ENCODE measurements at places on chromosomes 4 and X.

GRCh38 chr4:16897991-16898827, at the start of gene LDB2:
Gene LDB2, minus strand, starts transcription at chr4:16898645.
- peak; percentile 81 for DNase-seq

DNA sequence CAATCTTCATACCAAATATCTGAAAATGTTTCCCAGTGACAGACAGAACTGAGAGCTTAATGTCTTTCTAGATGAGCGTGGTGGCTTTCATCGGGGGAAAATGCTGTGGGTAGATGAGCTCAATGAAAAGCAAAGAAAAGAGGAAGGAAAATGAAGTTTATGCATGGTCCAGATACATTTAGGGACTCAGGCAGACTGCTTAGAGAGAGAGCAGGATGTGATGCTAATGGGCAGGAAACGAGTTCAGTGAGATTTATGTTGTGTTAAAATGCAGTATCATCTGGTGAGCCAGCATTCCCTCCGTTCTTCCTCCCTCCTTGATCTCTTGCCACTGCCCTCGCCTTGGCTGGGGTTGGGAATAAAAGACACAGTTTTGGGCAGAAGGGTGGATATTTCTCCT, 229.2 kb downstream of the GBA3 start:
- no peak for DNase-seq

DNA sequence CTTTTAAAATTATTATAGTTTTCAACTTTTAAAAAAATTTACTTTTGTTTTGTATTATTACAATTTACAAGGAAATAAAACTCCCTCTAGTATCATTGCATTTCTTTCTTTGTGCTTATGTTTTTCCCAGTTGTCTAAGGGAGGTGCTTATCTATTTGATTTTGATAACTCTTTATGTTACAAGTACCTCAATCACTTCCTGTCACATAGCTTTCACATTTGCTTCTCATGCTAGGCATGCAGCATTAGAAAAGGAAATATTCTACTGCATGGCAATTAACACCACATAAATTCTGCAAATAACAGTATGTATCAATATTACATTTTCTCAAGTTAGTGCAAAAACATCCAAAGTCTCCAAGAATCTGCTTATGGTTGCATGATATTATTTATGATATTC, 180.3 kb upstream of the HS3ST1 start:
- DNase-seq, result no peak

GRCh38 chr4:27789773-27790172, 929.1 kb downstream of the STIM2 start:
- DNase-seq, result no peak

DNA sequence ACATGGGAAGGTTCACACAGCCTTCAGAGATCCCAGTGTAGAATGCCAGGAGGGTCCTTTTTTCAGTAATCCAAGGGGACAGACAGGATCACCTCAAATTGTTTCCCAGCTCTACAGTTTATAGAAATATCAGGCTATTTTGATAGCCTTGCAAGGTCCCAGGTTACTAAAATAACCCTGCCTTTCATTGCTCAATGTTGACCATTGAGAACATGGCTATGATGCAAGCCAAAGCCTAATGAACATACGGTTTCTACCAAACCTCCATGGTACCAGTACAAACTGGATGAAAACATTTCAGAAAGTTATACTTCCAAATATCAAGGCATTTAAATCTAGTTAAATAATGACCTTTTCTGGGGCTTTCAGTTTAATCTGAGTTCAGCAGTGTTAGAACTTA, 151.5 kb downstream of the PLS3 start:
- no peak for DNase-seq

DNA sequence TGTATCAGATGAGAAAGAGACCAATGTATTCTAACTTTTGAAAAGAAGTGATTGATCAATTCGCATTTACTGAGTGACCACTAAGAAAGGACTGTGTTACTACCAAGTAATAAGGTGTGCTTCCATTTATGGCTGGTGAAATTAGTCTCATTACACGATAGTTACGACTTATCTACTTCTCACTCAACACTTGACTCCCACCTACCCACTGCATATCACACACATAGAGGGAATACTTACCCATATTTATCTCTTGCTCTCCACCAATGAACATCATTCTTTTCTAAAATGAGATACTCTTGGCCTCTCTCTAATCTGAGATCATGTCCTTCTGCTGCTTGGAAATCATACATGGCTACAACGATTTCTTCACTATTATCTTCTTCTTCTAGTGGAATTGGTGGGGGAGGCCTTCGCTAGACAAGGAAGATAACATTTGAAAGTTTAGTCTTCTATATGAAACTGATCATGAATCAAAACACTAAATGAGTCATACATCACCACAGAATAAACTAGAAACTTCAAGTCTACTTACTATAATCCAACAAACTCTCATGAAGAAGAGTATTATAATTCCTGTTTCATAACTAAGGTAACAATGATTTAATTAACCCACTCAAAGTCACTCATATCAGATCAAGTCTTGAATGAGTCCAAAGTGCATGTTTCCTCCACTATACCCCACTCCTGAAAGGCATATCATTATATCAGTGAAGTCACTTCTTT, 33.7 kb upstream of the TXK start:
- DNase-seq, result no peak

DNA sequence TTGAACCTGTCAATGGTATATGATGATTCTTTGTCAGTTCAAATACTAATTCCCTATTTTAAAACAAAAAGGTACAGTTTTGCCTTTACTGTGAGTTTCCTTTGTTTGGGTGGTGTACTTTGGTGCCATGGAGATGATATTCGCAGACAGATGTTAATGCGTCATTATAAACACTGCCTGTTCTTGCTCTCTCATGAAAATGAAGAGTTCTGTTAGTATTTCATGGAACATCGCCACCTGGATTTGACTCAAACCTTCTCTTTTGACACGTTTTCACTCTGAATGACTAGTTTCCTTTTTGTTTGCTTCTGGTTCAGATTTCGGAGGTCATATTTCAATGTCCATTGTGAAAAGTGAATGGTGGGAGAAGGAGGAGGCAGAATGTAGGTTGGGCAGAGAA, 6.9 kb upstream of the CTSO start:
- no peak for DNase-seq

GRCh38 chrX:130758072-130758471, 144.9 kb downstream of the ENOX2 start:
- DNase-seq, result no peak

DNA sequence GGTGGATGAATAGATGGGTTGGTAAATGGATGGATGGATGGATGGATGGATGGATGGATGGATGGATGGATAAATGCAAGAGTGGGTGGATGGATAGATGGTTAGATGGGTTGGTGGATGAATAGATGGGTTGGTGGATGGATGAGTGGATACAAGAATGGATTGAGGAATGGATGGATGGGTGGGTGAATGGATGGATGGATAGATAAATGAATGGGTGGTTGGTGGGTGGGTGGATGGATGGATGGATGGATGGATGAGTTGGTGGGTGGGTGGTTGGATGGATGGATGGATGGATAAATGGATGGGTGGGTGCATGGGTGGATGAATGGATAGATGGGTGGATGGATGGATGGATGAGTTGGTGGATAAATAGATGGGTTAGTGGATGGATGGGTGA, 13.8 kb upstream of the CRLF2 start:
- DNase-seq, result no peak

GRCh38 chr4:189200353-189200752, 740.3 kb upstream of the FRG1 start:
- no peak for DNase-seq

DNA sequence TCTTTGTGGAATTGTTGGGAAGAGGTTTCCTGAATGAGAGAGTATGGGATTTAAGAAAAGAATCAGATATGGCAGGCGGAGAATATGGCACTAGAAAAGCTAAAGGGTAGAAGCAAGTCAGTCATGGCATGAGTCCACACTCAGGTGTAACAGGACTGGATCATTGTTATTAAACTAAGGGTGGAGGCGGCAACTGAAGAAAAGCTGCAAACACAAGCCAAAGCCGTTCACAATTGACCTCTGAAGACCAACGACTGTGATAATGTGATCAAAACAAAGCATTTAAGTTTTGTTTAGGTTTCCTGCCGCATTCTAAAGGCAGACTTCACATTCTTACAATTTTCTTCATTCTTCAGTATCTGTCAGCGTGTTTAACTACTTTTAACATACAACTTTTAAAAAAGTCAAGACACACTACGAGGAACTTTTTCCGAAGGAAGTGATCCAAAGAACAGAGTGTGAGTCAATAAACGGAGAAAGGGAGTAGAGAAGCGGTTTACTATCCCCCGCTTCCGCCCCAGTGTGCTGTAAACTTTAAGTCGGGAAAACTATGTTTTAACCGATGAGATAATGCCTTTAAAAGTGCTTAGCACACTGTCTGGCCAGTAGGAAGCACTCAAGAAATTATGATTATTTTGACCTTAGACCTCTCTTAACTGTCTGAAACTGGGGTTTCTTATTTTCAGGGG, 909 bp upstream of the SLAIN2 start:
- DNase-seq, result peak; percentile 34

- DNase-seq, result no peak
Observed at GRCh38 chrX:87941841-87942240, 424.2 kb downstream of the KLHL4 start.

DNA sequence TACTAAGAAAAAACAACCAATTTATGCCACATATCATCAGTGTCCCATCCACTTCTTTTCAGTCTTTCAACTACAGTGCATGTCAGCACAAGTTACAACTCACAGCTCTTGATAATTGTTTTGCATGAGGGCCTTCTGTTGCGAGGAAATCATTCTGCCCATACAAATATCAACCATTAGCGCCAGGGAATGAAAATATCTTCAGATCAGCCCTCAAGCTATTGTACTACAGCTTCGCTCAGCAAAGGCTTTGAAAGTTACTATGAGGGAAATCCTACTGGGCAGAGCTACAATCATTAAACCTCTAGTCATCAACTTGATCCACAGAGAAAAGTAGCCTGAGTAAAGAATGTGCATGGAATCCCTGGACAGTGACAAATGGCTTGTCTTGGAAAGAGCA, 1023.6 kb upstream of the HS3ST1 start:
- DNase-seq, result no peak

- DNase-seq, result no peak
Observed at GRCh38 chr4:86835677-86836076, 13.5 kb downstream of the SLC10A6 start.

DNA sequence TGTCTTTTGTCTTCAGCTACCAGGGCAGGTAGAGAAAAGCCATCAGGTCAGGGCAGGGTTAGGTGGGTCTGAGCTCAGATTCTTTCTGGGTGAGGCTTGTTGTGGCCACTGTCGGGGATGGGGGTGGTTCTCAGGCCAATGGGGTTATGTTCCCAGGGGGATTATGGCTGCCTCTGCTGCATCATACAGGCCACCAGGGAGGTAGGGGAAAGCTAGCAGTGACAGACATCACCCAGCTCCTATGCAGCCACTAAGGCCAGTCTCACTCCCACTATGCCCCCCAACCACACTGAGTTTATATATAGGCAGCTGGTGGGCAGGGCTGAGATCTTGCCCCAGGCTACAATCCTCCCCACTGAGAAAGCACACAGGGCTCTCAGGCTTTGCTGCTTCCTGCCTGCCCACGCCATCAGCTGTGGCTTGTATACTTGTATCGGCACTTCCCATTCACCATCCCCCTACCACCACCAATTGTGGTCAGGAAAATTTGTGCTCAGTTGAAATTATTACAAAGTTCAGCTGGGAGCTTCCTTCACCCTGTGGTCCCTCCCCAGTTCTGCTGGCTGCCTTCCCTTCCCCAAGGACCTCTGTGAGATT, 72.6 kb upstream of the PTPN13 start:
- DNase-seq, result no peak

GRCh38 chr4:15188605-15189539, 186.6 kb downstream of the CPEB2 start:
- no peak for DNase-seq

- DNase-seq, result peak; percentile 64
Observed at GRCh38 chrX:13283950-13284546, 35.8 kb downstream of the ATXN3L start.

Data from lung microvascular endothelial cell (primary cell).